K562 (cell line): ENCODE measurements at places on chromosomes 5 and 9.

DNA sequence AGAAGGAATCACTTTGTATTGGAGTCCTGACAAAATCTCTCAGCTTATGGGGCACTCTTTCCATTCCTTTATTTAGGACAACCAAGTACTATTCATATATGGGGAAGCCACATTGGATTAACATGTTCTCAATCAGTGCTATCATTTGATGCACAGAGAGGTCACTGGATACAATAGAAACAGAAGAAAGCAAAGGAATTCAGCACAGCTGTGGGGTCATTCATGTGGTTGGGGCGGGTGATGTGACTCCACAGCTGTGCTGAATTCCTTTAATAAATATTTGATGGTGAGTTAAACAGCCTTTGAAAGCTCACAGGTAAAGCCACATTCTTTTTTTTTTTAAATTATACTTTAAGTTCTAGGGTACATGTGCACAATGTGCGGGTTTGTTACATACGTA lies 854 bp upstream of the TEX48 start:
- no peak for DNase-seq

DNA sequence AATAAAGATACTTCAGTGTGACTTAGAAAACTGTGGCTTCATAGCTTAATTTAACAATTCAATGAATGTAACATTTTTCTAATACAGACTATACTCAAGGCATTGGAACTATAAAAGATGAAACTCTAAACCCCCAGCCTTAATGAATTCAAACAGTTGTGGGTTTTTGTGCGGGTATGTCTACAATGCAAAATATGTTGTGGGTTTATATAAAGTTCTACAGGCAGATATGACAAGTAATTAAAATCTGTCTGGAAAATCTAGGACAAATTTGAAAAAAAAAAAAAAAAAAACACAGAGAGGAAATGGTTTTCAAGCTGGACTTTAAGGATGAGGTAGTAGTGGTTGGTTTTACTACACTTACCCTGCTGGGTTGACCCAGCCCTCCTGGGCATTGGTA lies 467.5 kb upstream of the TLE4 start:
- no peak for DNase-seq

DNA sequence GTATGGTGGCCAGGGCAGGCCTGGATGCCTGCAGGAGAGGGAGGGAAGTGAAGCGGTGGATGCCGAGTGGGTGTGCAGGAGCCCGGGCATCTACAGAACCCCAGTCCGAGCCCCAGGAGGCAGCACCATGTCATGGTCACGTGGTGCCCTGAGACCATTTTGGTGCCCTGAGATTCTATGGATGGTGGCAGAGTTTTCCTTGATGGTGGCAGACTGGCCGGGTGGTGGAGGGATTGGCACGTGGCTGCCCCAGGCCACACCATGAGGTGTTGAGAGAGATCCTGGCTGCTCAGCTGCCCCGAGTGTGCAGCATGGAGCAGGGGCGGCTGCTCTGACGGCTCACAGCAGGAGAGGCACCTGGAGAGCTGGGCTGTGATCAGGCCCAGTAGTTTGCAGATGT lies 52.3 kb downstream of the SYK start:
- DNase-seq = no peak

GRCh38 chr5:36397901-36398536 lies 96.3 kb upstream of the RANBP3L start:
- no peak for DNase-seq
